ENCODE measurements at places on chromosomes 3 and 15. TPM values are rescaled to one million over a fixed set of nuclear protein-coding genes. Genes with fewer than 3 reads are reported as not detected.

- peaks cover 4% of the 10 kb centered on the region for H3K36me3 ChIP-seq
- no peak for DNase-seq
- no peaks in the 10 kb centered on the region for H3K27me3 ChIP-seq
- H3K4me3 ChIP-seq, result no peak overlapping the region
- no peak overlapping the region for H3K27ac ChIP-seq
Measured at GRCh38 chr3:50417637-50418033, 58.3 kb upstream of the TMEM115 start.

DNA sequence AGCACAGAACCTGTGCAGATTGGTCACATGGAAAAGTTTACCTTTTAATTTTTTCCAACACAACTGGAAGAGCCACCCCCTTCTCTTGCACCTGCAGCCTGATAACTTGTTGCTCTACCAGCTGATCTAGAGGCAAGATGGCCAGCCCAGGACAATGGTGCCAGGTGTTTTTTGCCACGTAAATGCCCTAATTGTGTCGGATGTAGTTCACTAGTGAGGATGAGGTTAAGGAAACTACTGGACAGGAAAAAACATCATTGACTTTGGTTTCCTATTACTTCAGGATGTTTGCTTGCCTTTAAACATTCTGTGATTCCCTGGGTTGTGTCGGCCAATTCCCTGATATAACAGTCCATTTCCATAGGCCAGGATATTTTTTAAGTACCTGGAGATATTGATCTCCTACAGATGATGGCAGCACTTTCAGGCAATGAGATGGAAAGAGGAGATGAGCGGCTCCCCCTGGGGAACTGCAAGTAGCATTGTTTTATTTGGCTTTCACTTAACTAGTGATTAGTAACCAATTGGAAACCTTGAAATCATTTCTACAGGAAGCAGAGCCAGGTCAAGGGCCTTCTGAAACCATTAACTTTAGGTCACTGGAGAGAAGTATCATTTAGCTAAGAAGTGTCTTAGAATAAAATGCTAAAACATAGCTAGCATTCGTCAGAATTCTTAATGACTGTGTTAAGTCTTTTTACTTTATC is 72.5 kb downstream of the OSBPL10 start:
- H3K27ac ChIP-seq, result no peak overlapping the region
- peaks cover 10% of the 10 kb centered on the region for H3K4me1 ChIP-seq
- no peak for DNase-seq
- H3K4me3 ChIP-seq, result no peak overlapping the region
- no peaks in the 10 kb centered on the region for H3K27me3 ChIP-seq

DNA sequence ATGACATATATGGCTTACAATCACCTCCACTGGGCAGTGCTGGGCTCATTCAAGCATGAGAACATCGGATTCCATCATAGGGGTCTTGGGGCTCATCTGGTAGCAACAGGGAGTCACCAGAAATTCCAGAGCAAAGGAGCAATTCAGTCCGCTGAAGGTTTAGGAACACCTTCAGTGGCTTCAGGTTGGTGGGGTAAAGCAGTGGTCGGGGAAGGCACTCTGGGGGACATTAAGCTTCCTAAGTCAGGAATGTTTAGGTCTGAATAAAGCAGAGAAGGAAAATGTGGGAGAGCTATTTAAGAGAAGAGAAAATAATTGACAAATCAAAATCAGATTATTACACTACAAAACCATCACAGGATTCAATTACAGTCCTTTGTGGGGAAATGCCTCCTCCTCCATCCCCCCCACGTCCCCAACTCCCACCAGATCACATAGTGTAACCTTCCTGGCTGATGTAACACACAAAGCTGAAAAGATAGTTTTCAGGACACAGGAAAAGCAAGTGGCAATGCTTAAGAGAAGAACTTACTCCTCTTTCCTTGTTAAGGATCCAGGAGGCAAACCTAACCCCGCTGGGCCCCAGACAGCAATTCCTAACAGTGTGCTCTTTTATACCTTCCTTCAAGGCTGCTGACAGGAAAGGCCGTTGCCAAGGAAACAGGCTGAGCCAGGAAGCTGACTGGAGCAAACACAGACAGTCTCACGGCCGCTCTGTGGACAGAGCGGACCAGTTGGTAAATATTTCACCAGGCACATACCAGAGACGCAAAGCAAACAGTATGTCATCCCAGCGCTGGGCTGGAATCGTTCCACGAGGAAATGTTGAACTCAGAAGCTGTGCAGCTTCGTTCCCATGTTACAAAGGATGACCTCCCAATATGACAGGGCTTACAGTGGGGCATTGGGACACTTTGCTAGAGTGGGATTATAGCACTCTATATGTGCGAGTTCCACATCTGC is 57.5 kb upstream of the LMCD1 start:
- peak; percentile 81 for DNase-seq
- H3K36me3 ChIP-seq, result peaks cover 4% of the 10 kb centered on the region
- no peaks in the 10 kb centered on the region for H3K27me3 ChIP-seq

- no peak overlapping the region for H3K4me3 ChIP-seq
- H3K27me3 ChIP-seq, result no peaks in the 10 kb centered on the region
- H3K4me1 ChIP-seq, result 0 out of 2 replicates have a peak, but pooled peaks cover 2% of the 10 kb centered on the region
- no peak for DNase-seq
- no peak overlapping the region for H3K27ac ChIP-seq
Measured at GRCh38 chr15:60065951-60066350, 61.8 kb downstream of the FOXB1 start.

GRCh38 chr15:90762109-90762508 is 45.0 kb downstream of the BLM start:
- H3K27me3 ChIP-seq, result no peaks in the 10 kb centered on the region
- peaks cover 64% of the 10 kb centered on the region for H3K36me3 ChIP-seq
- DNase-seq, result no peak
- H3K27ac ChIP-seq, result no peak overlapping the region
- no peak overlapping the region for H3K4me3 ChIP-seq

DNA sequence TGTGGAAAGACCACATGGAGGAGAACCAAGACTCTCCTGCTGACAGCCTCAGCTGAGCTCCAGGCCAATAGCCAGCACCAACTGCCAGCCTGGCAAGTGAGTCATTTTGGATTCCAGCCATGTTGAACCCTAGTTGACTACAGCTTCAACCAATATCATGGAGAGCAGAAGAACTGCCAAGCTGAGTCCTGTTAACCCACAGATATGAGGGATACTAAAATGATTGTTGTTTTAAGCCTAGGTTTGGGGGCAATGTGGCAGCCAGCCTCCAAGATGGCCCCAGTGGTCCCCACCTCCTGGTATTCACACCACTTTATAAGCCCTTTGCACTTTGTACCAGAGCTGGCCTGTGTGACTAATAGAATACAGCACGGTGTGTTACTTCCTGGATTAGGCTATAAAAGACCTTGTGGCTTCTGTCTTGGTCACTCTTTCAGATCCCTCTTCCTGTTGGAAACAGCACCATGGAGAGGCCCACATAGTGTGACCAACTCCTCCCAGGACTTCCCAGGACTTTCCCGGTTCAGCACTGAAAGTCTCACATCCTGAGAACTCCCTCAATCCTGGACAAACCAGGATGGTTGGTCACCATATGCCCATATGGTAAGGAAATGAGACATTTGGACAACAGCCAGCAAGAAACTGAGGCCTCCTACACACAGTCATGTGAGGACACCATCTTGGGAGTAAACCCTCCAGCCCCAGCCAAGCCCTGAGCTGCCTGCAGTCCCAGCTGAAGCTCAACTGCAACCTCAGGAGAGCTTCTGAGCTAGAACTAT is 32.4 kb upstream of the CDV3 start:
- H3K27me3 ChIP-seq, result no peaks in the 10 kb centered on the region
- no peaks in the 10 kb centered on the region for H3K4me1 ChIP-seq
- H3K27ac ChIP-seq, result no peak overlapping the region
- no peak for DNase-seq
- H3K36me3 ChIP-seq, result no peaks in the 10 kb centered on the region

GRCh38 chr3:36212251-36212650 is 168.1 kb upstream of the STAC start:
- H3K36me3 ChIP-seq, result no peaks in the 10 kb centered on the region
- H3K27ac ChIP-seq, result no peak overlapping the region
- H3K4me3 ChIP-seq, result no peak overlapping the region
- no peak for DNase-seq
- no peaks in the 10 kb centered on the region for H3K4me1 ChIP-seq

GRCh38 chr3:9935966-9936510 is 2.4 kb downstream of the CRELD1 start:
- DNase-seq, result no peak
- H3K36me3 ChIP-seq, result peaks cover 18% of the 10 kb centered on the region
- no peak overlapping the region for H3K4me3 ChIP-seq
- no peaks in the 10 kb centered on the region for H3K27me3 ChIP-seq
- H3K4me1 ChIP-seq, result no peaks in the 10 kb centered on the region
- no peak overlapping the region for H3K27ac ChIP-seq

DNA sequence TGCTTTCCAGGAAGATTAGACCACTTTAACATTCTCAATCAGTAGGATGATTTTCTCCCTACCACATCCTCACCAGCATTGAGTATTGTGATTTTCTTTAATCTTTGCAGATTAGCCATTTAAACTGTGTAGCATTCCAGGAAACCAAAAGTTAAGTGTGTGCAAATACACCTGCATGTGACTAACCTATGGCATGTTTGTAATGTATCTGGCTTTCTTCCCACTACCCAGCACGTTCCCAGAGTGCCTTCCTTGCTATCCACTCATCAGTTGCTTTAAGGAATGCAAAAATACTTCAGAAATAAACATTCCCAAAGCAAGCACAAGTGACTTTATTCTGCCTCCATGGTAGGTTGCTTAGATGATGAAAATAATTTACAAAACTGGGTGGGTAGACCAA is 74.2 kb downstream of the ATG7 start:
- no peak overlapping the region for H3K4me3 ChIP-seq
- no peaks in the 10 kb centered on the region for H3K27me3 ChIP-seq
- no peaks in the 10 kb centered on the region for H3K4me1 ChIP-seq
- DNase-seq, result no peak
- no peak overlapping the region for H3K27ac ChIP-seq

DNA sequence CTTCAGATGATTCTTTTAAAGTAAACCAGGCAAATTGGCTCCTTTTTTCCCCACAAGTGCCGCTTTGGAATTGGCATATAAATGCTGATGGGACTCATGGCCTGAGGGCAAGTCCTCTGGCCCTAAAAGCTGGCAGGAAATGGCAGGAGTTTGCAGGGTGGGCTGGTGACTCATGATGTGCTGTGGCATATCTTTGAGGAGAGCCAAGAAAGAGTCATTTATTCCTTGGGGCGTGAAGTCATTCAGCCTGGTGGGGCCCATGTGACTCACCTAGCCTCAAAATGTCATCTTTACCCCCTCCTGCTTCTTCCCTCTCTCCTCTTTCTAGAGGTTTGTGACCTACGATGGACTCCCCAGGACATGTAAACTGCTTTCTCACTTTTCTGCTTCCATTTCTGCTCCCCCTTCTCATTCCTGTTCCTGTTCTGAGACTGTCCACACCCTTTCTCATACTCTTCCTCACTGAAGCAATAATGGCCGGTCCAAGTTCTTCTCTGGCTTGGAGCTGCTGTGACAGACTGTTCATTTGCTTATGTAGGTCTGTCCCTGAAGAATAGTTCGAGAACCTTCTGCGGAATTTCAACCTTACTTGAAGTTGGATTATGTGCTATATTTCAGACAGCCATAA is 326.1 kb downstream of the SATB1 start:
- DNase-seq, result peak; percentile 80
- H3K27me3 ChIP-seq, result no peaks in the 10 kb centered on the region
- H3K4me1 ChIP-seq, result no peaks in the 10 kb centered on the region
- no peak overlapping the region for H3K27ac ChIP-seq
- H3K4me3 ChIP-seq, result no peak overlapping the region

DNA sequence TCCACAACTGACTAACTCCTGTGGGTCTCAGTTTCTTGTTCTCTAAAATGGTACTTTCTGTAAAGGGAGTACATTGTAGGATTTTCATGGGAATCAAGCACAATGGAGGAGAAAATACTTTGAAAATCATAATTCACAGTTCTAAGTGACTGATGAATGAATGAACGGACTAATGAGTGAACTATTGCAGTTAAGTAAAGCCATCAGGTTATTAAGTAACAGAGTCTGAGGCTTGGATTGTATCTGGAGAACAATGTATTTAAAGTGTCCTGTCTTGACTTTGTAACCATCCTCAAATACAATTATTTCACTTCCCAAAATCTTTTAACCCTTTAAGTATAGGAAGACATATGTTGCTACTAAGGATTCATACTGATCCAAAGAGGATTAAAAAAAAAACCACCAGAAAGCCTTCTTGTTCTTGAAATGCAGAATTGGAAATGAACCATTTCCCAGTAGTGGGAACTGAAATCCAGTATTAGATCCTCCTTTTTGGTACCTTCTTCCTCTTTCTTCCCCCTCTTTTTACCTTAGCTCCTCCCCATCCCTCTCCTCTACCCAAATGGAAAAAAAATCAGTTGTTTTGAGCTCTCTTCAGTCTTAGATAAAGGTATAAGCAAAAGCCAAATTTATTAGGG is 13.2 kb upstream of the BCL6 start:
- no peak overlapping the region for H3K27ac ChIP-seq
- H3K27me3 ChIP-seq, result no peaks in the 10 kb centered on the region
- DNase-seq, result no peak
- no peaks in the 10 kb centered on the region for H3K36me3 ChIP-seq

DNA sequence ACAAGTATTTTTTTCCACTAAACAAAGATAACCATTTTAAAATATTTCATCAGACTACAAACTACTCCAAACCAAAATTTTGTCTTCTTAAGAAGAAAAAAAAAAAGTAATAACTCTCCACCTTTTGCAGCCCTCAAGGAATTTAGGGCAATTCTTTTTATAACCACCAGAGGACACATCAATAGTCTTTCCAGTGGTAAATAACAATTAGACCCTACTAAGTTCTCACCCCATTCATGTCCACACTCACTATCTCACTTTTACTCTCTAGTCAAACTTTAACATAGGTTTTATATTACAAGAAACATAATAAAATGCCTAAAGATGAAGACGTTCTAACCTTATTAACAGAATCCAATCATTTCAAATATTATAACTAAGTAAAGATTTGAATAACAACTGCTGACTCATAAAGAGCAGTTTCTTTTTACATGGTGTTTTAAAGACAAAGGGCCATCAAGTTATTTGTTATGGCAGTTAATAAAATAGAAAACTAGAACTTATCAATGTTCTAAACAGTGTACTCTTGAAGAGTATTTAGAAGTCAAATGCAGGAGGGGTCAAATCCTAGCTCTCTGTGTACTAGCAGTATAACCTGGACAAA is 33.0 kb downstream of the CCDC39 start:
- H3K4me1 ChIP-seq, result no peaks in the 10 kb centered on the region
- no peak overlapping the region for H3K27ac ChIP-seq
- DNase-seq, result no peak
- no peak overlapping the region for H3K4me3 ChIP-seq

GRCh38 chr3:97974996-97975395 is 2.8 kb upstream of the RIOX2 start:
- DNase-seq, result no peak
- no peak overlapping the region for H3K4me3 ChIP-seq
- no peaks in the 10 kb centered on the region for H3K36me3 ChIP-seq

The HTR3E gene
- total RNA-seq, result not detected

The CSPG4 gene
- total RNA-seq, result 2.0 TPM

The KCNMB3 gene
- 1.9 TPM for total RNA-seq

The GABRR3 gene
- total RNA-seq, result not detected

The MNS1 gene
- 4.3 TPM for total RNA-seq

The SNRPN gene
- 893 TPM for total RNA-seq

The DIS3L gene
- total RNA-seq, result 30.2 TPM

The CFAP100 gene
- total RNA-seq, result 0.44 TPM

The FAM107A gene
- 0.13 TPM for total RNA-seq

The ROPN1 gene
- not detected for total RNA-seq

The SNX22 gene
- 4.8 TPM for total RNA-seq
